Activated T-helper 9 cell treated with anti-CD3 and anti-CD28 coated beads, Interleukin-2, amount 50 U/mL, for 16 hours (primary cell): ENCODE measurements at places on chromosomes 7 and 10.

DNA sequence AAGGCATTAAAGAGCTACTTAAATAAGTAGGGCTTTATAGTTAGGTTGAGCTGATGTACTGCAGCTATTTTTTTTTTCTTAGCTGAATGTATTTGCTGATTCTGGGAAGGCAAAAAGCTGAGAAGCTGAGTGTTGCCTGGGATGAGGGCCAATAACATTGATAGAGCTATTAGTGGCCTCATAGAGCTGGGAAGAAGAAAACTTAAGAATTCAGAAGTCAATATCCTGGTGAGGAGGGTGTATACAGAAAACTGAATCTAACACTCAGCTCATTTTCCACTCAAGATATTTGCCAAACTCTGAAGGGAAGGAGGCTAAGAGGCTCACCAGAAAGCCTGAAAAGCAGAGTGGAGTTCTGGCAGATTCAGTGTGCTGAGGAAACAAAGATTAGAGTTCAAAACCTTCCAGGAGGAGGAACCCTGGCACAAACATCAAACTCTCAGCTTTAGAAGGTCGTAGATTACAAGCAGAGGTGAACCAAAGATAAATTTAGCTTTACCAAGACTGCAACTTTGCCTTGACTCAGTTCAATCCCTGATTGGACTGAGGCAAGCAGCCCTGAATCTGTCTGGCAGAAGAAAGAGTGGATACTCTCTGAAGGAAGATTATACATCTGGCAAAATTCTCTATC is 11.3 kb downstream of the PPP1R3C start:
- no peak for DNase-seq

GRCh38 chr7:98826811-98827231 is 43.0 kb downstream of the TMEM130 start:
- DNase-seq = no peak

- no peak for DNase-seq
These were observed 56.4 kb upstream of the MTPN start for GRCh38 chr7:136033413-136034031.

- DNase-seq = no peak
These were observed 24.3 kb downstream of the GRID1 start for GRCh38 chr10:86342111-86342863.

GRCh38 chr10:31803606-31804351 is 124.9 kb downstream of the ARHGAP12 start:
- DNase-seq = no peak

- no peak for DNase-seq
These were observed 74.4 kb downstream of the CYTH3 start for GRCh38 chr7:6197801-6198551.

DNA sequence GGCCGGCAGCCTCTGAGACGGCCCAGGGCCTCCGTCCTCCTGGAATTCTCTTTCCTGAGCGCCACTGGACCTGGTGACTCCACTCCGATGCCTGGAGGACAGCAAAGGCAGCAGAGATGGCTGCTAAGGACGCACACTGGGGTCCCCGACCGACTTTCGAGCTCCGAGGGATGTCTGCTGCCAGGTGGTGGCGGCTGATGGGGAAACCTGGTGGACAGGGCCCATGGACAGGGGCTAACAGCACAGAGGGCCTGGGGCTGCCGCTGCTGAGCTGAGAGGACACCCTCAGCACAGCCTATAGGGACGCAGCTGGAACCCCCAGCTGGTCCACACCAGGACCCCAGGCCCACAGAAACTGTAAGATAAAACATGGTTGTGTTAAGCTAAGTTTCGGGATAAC is 366.3 kb downstream of the DNAJB6 start:
- no peak for DNase-seq

DNA sequence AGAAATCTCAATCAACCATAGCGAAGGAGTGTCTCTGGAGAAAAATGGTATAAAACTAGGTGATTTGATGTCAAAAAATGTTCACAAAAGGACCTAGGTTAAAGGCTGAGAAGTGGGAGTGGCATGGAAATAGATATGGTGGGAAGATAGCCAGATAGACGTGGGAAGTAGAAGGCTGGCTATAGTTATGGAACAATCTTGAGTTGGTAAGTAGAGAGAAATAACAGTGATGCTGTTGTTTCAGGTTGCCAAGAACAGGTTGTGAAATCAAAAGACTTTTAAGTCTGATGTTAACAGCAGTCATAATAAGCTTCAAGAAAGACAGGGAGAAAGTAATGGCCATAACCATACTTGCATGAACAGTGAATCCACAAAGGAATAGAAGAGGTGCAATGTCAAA is 106.1 kb upstream of the RSU1 start:
- no peak for DNase-seq

- DNase-seq = peak; percentile 57
These were observed 441 bp downstream of the BMI1 start for GRCh38 chr10:22321156-22321923.

DNA sequence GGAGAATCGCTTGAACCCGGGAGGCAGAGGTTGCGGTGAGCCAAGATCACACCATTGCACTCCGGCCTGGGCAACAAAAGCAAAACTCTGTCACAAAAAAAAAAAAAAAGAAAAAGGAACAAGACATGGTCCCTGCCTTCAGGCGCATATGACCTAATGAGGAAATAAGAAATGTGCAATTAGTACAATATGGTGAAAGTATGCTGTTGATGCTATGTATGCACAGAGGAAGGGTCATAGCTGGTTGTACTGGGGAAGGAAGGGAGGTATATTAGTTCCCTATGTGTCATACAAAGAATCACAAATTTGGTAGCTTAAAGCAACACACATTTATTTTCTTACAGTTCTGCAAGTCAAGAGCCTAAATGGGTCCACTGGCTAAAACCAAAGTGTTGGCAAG is 97.8 kb upstream of the MPP7 start:
- no peak for DNase-seq

DNA sequence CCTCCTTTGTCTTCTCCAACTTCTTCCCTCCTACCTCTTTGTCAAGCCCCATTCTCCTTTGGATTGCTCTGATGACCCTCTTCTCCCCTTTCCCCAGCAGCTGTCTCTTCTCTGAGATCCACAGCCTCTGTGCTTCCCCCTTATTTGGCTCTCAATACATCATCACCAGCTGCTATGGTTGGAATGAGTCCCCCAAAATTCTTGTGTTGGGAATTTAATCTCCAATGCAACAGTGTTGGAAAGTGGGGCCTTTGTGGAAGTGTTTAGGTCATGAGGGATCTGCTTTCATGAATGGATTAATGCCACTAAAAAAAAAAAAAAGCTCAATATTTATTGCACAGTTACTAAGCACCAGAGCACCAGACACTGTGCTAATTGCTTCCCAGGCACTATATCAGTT is 39.2 kb upstream of the FRMD4A start:
- DNase-seq = no peak

DNA sequence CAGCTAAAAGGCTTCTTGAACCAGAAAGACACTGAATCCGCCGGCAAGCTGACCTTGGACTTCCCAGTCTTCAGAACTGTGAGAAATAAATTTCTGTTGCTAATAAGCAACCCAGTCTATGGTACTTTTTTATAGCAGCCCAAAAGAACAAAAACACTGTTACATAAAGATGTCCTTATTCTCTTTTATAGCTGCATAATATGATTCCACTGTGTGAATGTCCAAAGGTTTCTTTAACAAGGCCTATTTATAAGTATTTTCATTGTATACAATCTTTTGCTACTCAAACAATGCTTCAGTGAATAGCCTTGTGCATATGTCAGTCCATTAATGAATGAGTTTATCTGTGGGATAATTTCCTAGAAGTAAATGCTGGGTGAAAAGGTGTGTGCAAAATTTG is 190.8 kb upstream of the INHBA start:
- no peak for DNase-seq

DNA sequence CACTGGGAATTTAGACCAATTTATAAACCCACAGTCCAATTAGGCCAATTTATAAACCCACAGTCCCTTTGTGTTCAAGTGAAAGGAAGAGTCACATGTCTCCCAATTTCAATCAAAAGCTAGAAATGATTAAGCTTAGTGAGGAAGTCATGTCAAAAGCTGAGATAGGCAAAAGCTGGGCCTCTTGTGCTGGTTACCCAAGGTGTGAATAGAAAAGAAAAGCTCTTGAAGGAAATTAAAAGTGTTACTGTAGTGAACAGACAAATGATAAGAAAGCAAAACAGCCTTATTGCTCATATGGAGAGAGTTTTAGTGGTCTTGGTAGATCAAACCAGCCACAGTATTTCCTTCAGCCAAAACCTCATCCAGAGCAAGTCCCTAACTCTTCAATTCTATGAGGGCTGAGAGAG is 245.0 kb downstream of the HDAC9 start:
- no peak for DNase-seq

DNA sequence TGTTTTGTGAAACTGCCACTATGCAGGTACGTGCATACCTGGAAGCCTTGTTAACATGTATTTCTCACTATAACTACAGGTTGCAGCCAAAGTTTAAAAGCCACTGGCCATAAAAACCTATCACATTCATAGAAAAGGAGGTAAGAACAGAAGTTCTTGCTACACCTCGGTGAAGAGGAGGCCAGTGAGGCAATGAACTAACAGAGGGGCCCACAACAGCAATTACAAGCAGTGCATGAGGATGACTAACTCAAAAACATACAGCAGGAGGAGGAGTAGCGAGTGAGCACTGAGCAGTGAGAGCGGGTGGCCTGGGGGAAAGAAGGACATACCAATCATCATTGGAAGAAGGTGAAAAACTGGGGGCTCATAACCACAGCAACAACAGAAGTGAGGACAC is 51.6 kb downstream of the NUDCD3 start:
- DNase-seq = no peak

DNA sequence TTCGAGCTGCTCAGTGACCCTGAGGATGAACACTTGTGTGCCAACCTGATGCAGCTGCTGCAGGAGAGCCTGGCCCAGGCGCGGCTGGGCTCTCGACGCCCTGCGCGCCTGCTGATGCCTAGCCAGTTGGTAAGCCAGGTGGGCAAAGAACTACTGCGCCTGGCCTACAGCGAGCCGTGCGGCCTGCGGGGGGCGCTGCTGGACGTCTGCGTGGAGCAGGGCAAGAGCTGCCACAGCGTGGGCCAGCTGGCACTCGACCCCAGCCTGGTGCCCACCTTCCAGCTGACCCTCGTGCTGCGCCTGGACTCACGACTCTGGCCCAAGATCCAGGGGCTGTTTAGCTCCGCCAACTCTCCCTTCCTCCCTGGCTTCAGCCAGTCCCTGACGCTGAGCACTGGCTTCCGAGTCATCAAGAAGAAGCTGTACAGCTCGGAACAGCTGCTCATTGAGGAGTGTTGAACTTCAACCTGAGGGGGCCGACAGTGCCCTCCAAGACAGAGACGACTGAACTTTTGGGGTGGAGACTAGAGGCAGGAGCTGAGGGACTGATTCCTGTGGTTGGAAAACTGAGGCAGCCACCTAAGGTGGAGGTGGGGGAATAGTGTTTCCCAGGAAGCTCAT is 1.1 kb downstream of the DDIT4 start:
- peak; percentile 69 for DNase-seq

- DNase-seq = no peak
These were observed 4.9 kb downstream of the HNRNPF start for GRCh38 chr10:43403911-43404703.

- no peak for DNase-seq
These were observed 199.9 kb upstream of the GRB10 start for GRCh38 chr7:50982626-50983025.

GRCh38 chr10:6212806-6213205 is 10.1 kb downstream of the PFKFB3 start:
- DNase-seq = no peak

GRCh38 chr7:41786944-41787343 is 84.1 kb upstream of the INHBA start:
- no peak for DNase-seq

DNA sequence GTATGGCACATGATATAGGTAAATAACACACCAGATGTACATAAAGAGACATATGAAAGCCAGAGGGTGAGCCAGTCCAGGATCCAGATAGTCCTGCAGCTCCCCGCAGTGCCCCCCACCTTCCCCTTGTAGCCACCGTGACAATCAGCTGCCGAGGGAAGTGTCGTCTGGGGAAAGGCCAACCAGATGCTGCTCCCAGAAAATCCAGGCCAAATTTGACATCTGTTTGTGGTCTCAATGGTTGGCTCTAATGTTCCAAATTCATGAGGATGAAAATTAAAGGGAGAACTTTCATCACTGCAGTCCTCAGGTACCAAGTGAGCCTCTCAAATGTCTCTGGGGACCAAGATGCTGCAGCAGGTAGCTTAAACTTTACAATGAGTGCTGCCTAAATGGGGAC is 210.3 kb downstream of the PTEN start:
- DNase-seq = no peak

DNA sequence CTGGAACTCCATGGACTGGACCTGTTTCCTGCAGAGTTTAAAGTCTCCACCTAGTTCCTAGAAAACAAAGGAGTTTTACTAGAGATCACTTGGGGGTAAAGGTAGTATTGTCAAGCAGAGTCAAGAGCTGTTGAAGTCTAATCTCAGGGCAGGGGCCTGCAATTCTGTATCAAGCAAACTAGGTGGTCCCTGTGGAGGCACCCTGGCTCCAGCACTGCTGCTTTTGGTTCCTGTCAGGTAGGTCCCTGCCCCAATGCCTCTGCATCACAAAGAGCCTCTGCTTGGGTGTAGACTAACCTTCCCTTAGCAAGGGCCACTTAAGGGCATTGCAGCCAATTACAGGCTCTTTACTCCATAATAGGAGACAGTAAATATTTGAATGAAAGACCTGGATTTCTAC is 22.5 kb downstream of the ZSCAN25 start:
- no peak for DNase-seq

DNA sequence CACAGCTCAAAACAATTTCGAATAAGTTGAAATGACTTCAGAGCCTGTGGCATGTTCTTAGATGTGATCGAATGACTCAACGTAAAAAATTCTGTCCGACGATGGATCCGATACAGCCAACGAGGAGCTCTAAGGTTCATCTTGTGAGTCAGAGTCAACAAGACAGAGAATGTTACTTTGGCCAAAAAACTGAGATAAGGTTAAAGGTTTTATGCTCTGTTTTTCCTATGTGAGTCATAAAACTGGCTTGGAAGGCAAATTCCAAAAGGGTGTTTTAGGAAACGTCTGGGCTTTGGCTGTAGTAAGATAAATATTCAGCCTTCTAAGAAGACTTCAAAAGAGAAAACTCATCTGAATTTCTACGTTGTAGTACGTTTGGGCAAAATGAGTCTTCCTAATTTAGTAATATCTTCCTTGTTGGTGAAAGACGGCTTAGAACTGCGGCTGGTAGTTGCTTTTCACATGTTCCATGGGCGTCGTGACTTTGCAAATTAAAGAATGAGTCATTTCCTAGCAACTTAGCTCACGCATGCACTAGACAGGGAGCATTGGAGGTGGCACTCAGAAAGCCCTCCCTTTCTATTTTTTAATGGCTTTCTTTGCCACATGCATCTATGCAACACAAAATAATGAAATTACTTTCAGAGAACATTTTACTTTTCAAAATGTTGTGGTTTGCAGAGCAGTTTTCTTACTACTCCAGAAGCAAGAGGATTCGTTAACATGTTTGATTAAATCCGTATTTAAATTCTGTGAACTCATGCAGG is 28.2 kb downstream of the PFKP start:
- peak; percentile 30 for DNase-seq
